ENCODE measurements at places on chromosomes 1 and 21. TPM values are rescaled to one million over a fixed set of nuclear protein-coding genes. Genes with fewer than 3 reads are reported as not detected.

S100A7 gene
- 36.6 TPM for total RNA-seq

DNA sequence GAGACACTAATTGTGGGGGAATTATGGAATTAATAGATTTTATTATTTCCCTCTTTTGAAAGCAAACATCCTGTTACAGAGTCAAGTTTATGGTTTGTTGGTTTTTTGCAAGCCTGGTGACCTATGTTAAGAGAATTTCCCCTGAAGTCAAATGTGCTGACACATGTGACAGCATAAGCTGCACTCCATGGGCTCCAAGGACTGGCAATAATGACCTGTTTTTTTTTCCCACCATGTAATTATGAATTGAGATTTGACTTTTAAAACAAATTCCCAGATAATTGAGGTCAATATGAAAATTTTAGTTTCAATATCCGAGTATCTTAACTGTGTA lies 242.5 kb upstream of the SGIP1 start:
- DNase-seq: no peak
- H3K4me3 ChIP-seq: no peak overlapping the region
- H3K36me3 ChIP-seq: no peaks in the 10 kb centered on the region
- peaks cover 17% of the 10 kb centered on the region for H3K4me1 ChIP-seq
- no peaks in the 10 kb centered on the region for H3K27me3 ChIP-seq

DNA sequence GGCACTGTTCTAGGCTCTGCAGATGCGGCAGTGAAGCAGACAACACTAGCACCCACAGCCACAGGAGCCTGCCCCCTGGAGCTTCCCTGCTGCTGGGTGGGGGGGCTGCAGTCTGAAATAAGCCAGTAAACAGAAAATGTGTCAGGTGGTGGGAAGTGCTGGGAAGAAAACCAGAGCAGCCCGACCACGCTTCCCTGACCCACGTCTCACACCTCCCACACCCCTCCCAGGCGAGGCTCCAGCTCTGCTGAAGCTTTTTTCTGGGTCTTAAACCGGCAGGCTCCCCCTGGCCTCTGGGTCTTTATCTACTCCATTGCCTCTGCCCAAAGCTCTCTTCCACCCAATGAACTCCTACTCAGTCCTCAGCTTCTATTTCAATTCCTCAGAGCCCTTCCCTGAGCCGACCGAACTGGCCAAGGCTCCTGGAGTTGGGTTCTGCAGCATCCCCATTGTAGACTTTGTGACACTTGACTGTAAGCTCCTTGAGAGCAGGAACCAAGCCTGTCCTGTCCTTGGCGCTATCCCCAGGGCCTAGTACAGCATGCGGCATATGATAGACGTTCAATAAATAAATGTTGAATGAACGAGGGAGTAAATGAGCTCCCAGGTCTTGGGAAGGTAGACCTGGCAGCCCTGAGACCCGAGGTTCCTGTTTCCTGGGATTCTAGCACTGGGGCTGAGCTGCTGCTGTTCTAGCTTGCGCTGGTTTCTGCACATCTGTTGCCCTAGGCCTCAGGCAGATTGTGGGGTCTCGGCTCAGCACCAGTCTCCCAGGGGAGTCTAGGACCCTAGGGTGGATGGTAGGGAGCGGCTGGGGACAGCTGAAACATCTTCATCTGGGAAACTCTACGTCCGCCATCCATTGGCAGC lies 18.4 kb downstream of the MIIP start:
- DNase-seq: no peak
- no peaks in the 10 kb centered on the region for H3K4me1 ChIP-seq
- H3K4me3 ChIP-seq: no peak overlapping the region
- no peaks in the 10 kb centered on the region for H3K27me3 ChIP-seq
- no peaks in the 10 kb centered on the region for H3K36me3 ChIP-seq
- H3K27ac ChIP-seq: no peak overlapping the region

DNA sequence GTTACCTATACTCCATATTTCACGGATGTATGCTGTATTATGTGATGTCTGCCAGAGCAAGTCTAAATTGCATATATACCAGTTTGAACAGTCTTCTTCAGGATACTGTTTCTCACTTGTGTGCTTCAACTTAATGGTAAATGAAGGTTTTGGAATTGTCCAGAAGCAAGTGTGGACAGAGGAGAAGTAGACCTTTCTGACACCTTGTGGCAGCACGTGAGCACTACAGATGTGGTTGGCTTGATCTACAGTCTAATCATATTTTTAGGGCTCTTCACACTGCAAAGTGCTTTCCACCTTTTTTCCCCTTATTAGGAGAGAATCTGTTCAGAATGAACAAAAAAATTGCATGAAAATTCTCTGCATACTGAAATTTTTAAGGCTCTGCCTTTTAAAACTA lies 10.9 kb downstream of the MORC3 start:
- no peak for DNase-seq
- no peak overlapping the region for H3K4me3 ChIP-seq
- no peaks in the 10 kb centered on the region for H3K27me3 ChIP-seq
- peak overlapping the region; percentile 44 for H3K27ac ChIP-seq
- H3K36me3 ChIP-seq: no peaks in the 10 kb centered on the region

DNA sequence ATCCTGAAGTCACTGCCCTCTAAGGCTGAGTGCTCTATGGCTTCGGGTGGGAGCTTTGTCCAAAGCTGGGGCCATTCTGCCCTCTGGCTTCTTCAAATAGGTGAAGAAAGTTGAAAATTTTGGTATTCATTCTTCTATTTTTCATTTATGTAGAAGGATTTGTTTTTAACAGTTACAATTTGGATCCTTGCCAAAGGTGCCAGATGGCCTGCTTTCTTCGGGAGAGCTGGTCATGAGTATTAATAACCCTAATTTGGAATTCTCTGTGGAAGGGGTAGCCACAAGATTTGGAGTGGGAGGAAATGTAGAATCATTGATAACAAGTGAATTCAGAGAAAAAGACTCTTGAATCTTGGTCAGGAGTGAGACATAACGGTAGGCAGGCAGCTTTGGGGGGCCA lies 370.4 kb upstream of the ST6GALNAC5 start:
- H3K27ac ChIP-seq: no peak overlapping the region
- no peak for DNase-seq
- H3K4me3 ChIP-seq: no peak overlapping the region
- H3K4me1 ChIP-seq: no peaks in the 10 kb centered on the region
- H3K36me3 ChIP-seq: no peaks in the 10 kb centered on the region
- no peaks in the 10 kb centered on the region for H3K27me3 ChIP-seq

- H3K4me3 ChIP-seq: no peak overlapping the region
- H3K27ac ChIP-seq: no peak overlapping the region
- H3K36me3 ChIP-seq: no peaks in the 10 kb centered on the region
- DNase-seq: no peak
These were observed 8.0 kb downstream of the CHODL start for GRCh38 chr21:18252680-18253079.

DNA sequence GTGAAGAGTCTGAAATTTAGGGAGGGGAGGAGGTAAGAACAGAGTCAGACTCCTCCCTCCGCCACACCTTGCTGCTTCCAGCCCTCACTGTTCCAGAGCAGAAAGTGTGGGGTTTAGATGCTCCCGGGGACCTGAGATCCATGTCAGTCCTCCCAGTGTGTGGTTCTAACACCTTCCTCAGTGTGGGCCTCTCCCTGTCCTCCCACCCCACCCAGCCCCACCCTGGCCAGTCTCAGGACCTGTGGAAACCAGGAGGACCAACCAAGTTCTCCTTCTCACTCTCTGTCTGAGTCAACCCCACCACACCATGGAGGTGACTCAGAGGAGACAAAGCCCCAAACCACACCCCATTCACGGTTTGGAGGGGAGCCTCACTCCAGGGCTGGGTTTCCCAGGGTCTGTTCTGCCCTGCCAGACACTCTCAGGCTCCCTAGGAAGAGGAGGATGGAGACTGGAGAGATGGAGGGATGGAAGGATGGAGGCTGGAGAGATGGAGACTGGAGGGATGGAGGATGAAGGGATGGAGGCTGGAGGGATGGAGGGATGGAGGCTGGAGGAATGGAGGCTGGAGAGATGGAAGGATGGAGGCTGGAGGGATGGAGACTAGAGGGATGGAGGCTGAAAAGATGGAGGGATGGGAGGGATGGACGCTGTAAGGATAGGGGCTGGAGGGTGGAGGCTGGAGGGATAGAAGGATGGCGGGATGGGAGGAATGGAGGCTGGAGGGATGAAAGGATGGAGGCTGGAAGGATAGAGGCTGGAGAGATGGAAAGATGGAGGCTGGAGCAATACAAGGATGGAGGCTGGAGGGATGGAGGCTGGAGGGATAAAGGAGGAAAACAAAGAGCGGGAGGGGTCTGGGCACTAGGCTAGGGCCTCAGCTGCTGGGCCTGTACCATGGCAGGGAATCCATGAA lies 100.9 kb upstream of the RUNX3 start:
- no peaks in the 10 kb centered on the region for H3K4me1 ChIP-seq
- H3K36me3 ChIP-seq: no peaks in the 10 kb centered on the region
- no peaks in the 10 kb centered on the region for H3K27me3 ChIP-seq
- no peak overlapping the region for H3K4me3 ChIP-seq

DNA sequence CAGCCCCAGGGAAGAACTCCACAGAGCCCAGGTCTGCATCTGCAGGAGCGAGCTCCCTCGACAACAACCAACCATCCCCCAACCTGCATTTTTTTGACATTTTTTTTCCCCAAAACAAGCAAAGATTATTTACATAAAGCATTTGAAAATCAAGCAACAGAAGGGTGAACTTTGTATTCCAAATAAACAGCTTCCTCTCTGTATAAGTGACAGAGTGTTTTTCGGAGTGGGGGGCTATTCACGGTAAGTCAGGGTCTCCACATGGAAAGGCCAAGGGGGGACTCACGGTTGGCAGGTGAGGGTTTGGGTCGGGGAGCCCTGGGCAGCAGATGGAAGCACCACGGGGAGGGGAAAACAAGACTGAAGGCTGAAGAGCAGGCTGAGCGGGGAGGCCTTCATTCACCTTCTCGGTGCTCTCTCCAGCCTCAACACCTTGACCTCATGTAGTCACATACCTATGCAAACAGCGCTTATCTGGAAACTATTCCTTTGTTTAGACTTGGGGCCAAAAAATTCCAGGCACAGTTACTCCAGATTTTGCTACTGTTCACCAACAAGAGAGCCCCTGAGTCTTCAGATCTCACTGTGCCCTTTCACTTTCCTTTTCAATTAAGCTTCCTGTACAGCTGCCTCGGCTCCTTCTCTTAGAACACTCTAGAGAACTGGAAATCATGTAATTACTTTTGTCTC lies 27.6 kb downstream of the C2CD2 start:
- peaks cover 50% of the 10 kb centered on the region for H3K4me1 ChIP-seq
- H3K36me3 ChIP-seq: no peaks in the 10 kb centered on the region
- H3K27me3 ChIP-seq: no peaks in the 10 kb centered on the region
- DNase-seq: no peak

- peaks cover 63% of the 10 kb centered on the region for H3K4me1 ChIP-seq
- no peaks in the 10 kb centered on the region for H3K27me3 ChIP-seq
- DNase-seq: no peak
- H3K4me3 ChIP-seq: no peak overlapping the region
- no peaks in the 10 kb centered on the region for H3K36me3 ChIP-seq
- peak overlapping the region; percentile 66 for H3K27ac ChIP-seq
These were observed 14.6 kb downstream of the ARHGEF10L start for GRCh38 chr1:17553975-17554700.

PADI2 gene
- total RNA-seq: 0.98 TPM

DNA sequence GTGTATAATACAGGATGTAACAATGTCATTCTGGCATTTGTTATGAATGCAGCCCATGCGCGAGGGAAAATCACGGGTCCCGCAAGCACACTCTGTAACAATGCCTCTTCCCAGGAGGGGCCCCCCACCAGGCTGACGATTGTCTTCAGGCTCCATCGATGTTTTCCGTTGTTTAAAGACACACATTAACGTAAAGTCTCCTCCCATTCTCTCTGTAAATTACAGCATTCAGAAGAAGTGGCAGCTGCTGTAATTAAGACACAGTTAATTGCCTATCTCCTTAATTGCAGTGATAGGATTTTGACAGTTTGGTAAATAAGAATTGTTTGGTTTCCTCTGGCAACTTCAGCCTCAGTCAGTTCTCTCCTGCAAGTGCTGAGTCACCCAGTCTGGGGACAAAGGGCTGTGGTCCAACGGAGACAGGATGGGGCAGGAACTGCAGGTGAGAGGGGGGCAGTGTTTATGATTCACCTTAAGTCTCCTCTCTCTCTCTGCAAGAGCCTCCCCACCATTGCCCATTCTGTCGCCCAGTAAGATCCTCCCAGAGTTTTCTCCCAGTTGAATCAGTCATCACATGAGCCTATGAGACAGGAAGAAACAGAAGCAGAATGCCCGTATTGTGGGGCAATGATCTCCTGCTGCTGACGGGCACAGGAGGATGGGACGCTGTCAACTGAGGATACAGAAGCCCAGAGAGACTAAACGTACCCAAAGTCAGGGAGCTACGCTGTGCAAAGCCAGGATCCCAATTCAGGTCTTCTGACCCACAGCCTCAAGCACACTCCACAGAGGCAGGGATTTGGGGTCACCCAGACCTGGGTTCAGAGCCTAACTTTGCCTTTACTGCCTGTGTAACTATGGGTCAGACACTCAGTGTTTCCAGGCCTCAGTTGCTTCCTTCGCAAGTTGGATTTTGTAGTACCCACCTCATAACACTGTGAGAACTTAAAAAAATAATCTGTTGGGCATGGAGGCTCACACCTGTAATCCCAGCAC lies 110.0 kb downstream of the ADSS2 start:
- H3K4me1 ChIP-seq: peaks cover 4% of the 10 kb centered on the region
- H3K36me3 ChIP-seq: no peaks in the 10 kb centered on the region
- no peak overlapping the region for H3K4me3 ChIP-seq
- H3K27me3 ChIP-seq: no peaks in the 10 kb centered on the region
- H3K27ac ChIP-seq: no peak overlapping the region

DNA sequence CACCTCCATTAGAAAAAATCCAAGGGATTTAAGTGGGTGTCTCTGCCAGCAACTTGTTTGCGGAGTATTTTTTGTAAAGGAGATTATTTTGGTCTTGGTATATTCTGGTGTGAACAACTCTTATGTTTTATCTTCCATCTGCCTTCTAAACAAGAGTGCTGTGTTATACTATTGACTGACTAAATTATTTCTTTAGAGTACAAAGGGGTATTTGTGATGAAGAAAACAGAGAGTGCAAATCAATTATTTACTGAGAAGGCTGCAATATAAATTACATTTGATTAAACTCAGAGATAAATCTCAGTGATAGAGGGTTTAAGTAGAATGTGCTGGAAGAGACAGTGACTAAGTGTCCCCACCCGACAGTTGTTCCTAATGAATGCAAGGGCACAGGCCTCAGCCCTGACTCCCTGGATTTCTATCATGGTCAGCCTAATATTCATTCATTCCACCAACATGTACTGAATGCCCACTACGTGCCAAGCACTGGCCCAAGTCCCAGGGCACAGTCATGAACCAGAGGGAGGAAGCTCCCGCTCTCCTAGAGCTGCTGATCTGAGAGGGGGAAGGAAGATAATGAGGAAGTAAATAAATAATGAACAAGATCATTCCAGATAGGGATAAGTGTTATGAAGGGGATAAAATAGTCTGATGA lies 196.9 kb upstream of the C8B start:
- no peak for DNase-seq
- no peaks in the 10 kb centered on the region for H3K4me1 ChIP-seq
- no peaks in the 10 kb centered on the region for H3K36me3 ChIP-seq
- H3K27ac ChIP-seq: no peak overlapping the region
- no peak overlapping the region for H3K4me3 ChIP-seq

RIIAD1 gene
- not detected for total RNA-seq

DNA sequence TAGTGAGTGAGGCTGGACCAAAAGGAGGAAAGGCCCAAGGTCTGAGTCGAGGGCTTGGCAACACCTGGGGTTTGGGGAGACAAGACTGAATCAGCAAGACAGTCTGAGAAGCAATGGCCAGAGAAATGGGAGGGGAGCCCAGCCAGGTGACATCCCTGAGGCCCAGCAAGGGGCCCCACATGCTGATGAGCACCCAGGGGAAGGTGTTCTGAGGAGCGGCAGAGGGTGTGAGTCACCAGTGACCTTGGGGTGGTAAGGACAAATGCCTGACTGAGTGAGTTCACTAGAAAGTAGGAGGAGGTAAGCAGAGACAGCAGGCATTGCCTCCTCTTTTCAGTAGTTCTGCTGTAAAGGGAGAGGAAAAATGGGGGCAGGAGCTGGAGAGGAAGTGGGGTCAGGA lies 192.4 kb upstream of the GALNT2 start:
- no peak for DNase-seq
- no peak overlapping the region for H3K27ac ChIP-seq
- H3K4me3 ChIP-seq: no peak overlapping the region
- no peaks in the 10 kb centered on the region for H3K27me3 ChIP-seq
